ENCODE measurements at places on chromosomes 1 and 21.

- no peak for DNase-seq
These were observed 159.7 kb downstream of the HIVEP3 start for GRCh38 chr1:41758904-41759548.

- no peak for DNase-seq
These were observed 43.2 kb downstream of the NEK2 start for GRCh38 chr1:211632117-211632807.

DNA sequence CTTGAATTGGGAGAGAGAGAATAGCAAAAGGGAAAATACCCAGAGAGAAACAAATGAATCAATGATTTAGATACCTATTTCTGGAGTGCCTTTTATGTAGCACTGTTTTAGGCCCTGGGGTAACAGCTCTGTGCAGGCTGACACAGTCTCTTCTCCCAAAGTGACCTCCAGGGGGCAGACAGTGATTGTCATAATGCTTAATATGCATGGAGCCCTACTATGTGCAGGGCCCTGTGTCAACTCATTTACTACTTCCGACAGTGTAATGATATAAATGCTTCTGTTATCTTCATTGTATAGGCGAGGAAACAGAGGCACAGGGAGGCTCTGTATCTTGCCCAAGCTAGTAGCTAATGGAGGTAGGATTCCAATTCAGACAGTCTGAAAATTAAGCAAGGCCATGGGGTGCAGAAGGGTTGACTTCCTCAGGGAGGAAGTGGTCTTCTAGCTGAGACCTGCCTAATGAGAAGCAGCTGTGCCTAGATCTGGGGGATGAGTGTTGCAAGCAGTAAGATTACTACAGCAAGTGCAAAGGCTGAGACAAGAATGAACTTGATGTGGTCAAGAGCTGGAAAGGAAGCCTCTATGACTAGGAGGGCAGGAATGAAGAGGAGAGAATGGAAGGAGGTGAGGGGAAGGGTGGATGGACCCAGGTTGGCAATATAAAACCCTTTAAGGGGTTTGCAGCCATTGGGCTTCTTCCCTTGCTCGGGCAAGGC, 16.2 kb upstream of the SERINC2 start:
- DNase-seq = no peak

- DNase-seq = no peak
These were observed 59.6 kb downstream of the HSF2BP start for GRCh38 chr21:43599728-43600127.

GRCh38 chr1:46689356-46689755, 17.7 kb downstream of the TEX38 start:
- DNase-seq = no peak

- no peak for DNase-seq
These were observed 6.5 kb downstream of the KRTCAP2 start for GRCh38 chr1:155166471-155167165.

- DNase-seq = no peak
These were observed 2.4 kb downstream of the ID3 start for GRCh38 chr1:23556635-23557470.

GRCh38 chr1:33524586-33524985, 52.1 kb downstream of the ZSCAN20 start:
- no peak for DNase-seq

DNA sequence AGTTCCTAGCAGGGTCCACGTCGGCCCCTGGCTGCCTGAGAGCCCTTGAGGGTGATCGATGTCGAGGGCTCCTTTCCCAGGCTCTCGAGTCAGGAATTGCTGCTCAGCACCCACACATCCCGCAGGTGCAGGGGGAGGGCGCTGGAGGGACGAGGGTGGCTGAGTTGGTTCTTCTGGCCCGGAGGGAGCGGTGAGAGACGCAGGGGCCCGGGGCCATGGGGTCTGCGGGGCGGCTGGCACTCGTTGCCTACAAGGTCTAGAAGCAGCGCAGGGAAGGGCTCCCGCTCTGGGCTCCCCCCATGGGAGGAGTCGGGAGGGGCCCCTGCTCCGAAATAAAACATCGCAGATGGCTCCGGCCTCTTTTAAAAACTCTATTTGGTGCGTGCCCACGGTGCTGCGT, 18.2 kb downstream of the PANK4 start:
- DNase-seq = no peak

DNA sequence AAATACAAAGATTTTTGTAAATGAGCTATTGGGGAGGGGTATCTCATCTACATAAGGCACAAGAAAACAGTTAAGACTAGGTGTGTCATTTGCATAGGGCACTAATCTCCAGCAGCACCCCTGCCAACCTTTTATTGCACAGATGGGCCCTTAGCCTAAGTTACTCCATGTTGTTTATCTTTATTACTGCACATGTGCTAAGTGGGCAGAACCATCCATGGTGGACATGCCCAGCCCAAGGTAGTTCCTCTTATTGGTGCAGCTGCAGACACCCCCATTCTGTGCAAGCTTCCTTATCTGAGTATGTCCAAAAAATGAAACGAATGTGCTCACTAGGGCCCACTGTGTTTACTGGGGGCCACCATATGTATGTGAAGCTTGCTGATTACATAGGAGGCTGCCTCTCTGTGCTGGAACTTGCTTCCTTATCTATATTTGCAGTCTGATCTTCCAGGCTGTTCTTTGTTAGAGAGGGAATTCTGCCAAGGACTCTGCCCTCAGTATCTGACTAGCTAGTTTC, 77.3 kb upstream of the NEK7 start:
- no peak for DNase-seq

- DNase-seq = no peak
These were observed 773 bp downstream of the RABIF start for GRCh38 chr1:202888221-202888530.
